Ascending aorta (tissue), 2 donors: ENCODE measurements at places on chromosomes 1 and 21.
A peak's percentile ranks its signal among the peaks of the same experiment; 100 is the strongest.

DNA sequence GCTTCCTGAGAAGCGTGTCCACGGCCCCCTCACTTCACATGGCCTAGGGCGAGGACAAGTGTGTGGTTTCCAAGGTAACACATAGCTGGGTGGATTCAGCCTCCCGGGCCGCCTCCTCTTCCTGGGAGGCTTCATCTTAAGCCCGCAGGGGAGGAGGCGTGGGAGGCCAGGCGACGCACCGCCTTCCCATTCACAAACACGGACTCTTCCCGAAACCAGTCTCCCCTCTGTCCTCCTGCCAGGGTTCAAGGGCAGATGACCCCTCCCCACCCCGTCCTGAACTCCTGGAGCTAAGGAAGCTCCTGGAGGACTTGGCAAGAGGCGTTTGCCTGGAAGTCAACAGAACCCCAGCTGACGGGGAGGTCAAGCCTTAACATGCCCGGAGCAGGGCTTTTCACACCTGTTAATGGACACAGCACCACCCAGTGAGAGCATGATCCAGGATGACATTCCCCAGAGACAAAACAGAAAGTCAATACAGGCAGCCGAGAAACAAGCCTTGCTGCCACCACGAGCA, 56.7 kb downstream of the KCNN3 start:
- H3K36me3 ChIP-seq = no peaks in the 10 kb centered on the region
- no peak for DNase-seq
- H3K27ac ChIP-seq = no peak overlapping the region
- no peaks in the 10 kb centered on the region for H3K4me1 ChIP-seq

GRCh38 chr1:193733674-193734073, 547.3 kb upstream of the B3GALT2 start:
- H3K4me1 ChIP-seq = no peaks in the 10 kb centered on the region
- H3K4me3 ChIP-seq = no peak overlapping the region
- H3K27me3 ChIP-seq = no peaks in the 10 kb centered on the region
- H3K36me3 ChIP-seq = no peaks in the 10 kb centered on the region
- DNase-seq = no peak
- H3K27ac ChIP-seq = no peak overlapping the region

DNA sequence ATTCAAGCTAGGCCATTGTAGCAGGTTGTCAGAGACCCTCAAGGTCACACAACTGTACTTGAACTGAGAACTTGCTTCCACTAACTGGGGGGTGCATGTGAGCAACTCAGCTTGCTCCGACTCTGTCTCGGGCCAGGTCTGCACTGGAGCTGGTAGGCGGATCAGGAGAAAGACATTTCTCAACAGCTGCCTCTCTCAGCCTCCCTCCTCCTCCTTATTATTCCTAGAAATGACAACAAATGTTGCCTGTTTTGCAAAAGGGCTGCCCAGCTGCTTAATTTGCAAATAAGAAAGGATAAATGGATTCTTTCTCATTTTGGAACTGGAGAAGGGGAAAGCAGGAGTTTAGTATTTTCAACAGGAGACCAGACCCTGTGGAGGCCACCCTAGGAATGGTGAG, 140.5 kb downstream of the RHOU start:
- H3K4me3 ChIP-seq = no peak overlapping the region
- no peaks in the 10 kb centered on the region for H3K4me1 ChIP-seq
- H3K27me3 ChIP-seq = no peaks in the 10 kb centered on the region
- H3K36me3 ChIP-seq = no peaks in the 10 kb centered on the region
- no peak overlapping the region for H3K27ac ChIP-seq

GRCh38 chr21:46215436-46216131, 13.0 kb downstream of the LSS start:
- no peak overlapping the region for H3K27ac ChIP-seq
- no peaks in the 10 kb centered on the region for H3K4me1 ChIP-seq
- peak; percentile 58 for DNase-seq
- H3K27me3 ChIP-seq = no peaks in the 10 kb centered on the region

GRCh38 chr1:164971921-164972415, 384.5 kb downstream of the LMX1A start:
- no peaks in the 10 kb centered on the region for H3K27me3 ChIP-seq
- H3K27ac ChIP-seq = no peak overlapping the region
- H3K36me3 ChIP-seq = no peaks in the 10 kb centered on the region
- H3K4me1 ChIP-seq = no peaks in the 10 kb centered on the region
- DNase-seq = no peak
- H3K4me3 ChIP-seq = no peak overlapping the region

- no peak for DNase-seq
- H3K27ac ChIP-seq = no peak overlapping the region
- no peak overlapping the region for H3K4me3 ChIP-seq
- no peaks in the 10 kb centered on the region for H3K27me3 ChIP-seq
- H3K36me3 ChIP-seq = no peaks in the 10 kb centered on the region
- H3K4me1 ChIP-seq = no peaks in the 10 kb centered on the region
Measured at GRCh38 chr1:212641956-212642355, 33.4 kb downstream of the ATF3 start.

DNA sequence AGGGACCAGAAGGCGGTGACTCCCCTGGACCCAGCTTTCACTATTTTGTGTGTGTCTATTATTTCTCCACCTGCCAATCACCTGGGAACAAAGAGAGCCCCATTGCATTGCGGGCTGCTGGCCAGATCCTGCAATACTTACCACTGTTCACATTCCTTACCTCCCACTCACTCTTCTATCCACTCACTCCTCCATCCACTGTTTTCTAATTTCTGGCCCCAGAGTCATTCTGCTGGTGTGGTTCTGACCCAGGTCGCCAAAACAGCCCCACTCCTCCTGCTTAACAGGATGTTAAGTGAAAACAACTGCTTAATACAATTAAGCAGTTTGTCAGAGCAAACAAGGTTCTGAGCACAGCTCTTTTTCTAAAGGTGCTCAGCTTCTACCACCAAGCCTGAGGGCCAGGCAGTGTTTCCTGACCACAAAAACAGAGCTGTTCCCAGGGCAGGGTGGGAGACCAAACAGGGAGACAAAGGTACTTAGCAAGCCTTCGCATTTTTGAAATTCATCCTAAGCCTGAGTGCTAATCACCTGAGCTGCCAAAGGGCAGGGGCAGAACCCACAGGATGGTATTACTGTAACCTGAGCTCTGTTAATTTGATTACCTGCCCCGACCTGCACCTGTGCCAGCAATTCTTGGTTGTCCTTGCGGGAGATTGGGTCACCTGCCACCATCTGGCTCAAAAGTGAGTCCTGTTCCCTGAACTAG, 38.5 kb upstream of the EFCAB14 start:
- no peaks in the 10 kb centered on the region for H3K36me3 ChIP-seq
- no peak overlapping the region for H3K4me3 ChIP-seq
- no peaks in the 10 kb centered on the region for H3K27me3 ChIP-seq
- no peak overlapping the region for H3K27ac ChIP-seq

DNA sequence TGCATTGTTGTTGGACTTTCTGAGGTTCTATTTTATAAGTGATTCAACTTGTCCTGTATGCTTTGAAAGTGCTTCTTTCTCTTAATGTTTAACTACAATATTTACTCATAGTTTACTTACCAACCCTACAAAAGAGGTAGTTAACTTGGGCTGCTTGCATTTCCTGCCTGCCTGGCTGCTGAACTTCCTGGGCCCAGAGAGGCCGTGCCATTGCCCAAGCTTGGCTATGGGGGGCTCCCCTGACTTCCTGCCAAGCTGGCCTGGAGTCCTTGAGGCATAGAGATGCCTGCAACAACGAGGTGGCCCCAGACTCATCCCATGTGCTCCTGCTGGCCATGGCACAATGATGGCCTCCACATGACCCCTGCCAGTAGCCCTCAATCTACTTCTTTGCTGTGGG, 361.6 kb upstream of the PLD5 start:
- no peaks in the 10 kb centered on the region for H3K4me1 ChIP-seq
- H3K27me3 ChIP-seq = no peaks in the 10 kb centered on the region
- DNase-seq = no peak
- no peaks in the 10 kb centered on the region for H3K36me3 ChIP-seq
- H3K27ac ChIP-seq = no peak overlapping the region
- H3K4me3 ChIP-seq = no peak overlapping the region

GRCh38 chr1:94805912-94806311, 14.2 kb upstream of the SLC44A3 start:
- H3K27me3 ChIP-seq = no peaks in the 10 kb centered on the region
- no peak overlapping the region for H3K4me3 ChIP-seq
- no peaks in the 10 kb centered on the region for H3K36me3 ChIP-seq
- H3K4me1 ChIP-seq = peaks cover 12% of the 10 kb centered on the region
- DNase-seq = no peak

- no peaks in the 10 kb centered on the region for H3K27me3 ChIP-seq
- H3K4me3 ChIP-seq = no peak overlapping the region
- DNase-seq = no peak
- H3K4me1 ChIP-seq = peaks cover 4% of the 10 kb centered on the region
Measured at GRCh38 chr1:31183927-31184554, 55.6 kb downstream of the NKAIN1 start.

DNA sequence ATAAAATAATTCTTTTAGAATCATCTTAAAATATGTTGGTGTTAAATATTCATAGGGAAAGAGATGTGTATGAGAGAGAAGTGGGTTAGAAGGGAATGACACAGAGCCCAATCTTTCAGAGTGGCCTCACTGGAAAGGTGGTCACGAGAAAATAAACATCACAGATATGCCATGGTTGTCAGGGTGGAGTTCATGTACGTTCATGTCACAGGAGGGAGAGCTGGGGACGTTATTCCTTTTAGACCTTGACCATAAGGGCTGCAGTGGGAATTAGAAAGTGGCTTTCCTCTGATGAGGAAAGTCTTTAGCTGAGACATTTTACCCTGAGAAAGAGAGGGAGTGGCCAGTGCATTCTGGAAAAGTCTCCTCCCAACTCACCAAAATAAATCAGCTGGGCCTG, 90.6 kb upstream of the TNR start:
- H3K27ac ChIP-seq = no peak overlapping the region
- DNase-seq = no peak
- no peaks in the 10 kb centered on the region for H3K36me3 ChIP-seq
- H3K4me3 ChIP-seq = no peak overlapping the region
- no peaks in the 10 kb centered on the region for H3K4me1 ChIP-seq
- H3K27me3 ChIP-seq = no peaks in the 10 kb centered on the region

DNA sequence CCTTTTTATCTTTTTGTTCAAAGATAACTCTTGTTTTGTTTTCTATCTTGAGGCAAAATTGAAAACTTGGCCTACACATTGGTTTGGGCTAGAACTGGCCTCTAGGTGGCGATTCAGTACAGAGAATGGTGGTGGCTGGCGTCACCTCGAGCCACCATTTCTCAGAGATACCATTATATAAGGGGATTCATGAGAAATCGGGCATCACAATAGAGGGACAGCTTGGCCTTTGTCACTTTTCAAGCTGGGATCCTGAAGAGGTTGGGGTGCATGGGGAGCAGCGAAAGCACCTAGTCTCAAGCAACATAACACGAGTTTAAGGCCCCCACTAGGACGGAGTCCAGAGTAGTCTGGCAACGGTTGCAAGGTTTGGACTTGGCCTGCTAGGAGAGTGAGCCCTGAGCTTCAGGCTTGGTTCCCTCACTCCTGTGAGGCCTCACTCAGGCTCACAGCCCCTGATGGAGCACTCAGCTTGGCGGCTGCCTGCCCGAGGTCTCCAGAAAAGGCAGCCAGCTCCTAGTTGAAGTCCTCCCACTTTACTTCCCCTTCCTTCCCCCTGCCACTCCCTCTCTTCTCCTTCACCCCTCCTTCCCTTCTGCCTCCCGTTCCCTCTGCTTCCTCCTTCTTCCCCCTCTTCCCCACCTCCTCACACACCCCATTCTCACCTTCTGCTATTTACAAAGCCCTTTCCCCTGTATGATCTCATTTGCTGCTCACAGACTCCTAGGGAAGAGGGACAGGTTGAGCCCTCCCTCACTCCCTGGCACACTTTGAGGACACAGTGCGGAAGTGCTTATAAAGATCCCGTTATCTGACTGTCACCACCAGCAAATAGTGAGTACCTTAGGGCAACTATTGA, 67.8 kb downstream of the LRIG2 start:
- no peak overlapping the region for H3K27ac ChIP-seq
- no peak overlapping the region for H3K4me3 ChIP-seq
- H3K4me1 ChIP-seq = peaks cover 2% of the 10 kb centered on the region
- no peaks in the 10 kb centered on the region for H3K36me3 ChIP-seq
- no peak for DNase-seq

GRCh38 chr1:119329541-119330461, 38.8 kb upstream of the HAO2 start:
- no peaks in the 10 kb centered on the region for H3K36me3 ChIP-seq
- no peak overlapping the region for H3K27ac ChIP-seq
- no peak overlapping the region for H3K4me3 ChIP-seq
- peaks cover 4% of the 10 kb centered on the region for H3K4me1 ChIP-seq
- no peak for DNase-seq

DNA sequence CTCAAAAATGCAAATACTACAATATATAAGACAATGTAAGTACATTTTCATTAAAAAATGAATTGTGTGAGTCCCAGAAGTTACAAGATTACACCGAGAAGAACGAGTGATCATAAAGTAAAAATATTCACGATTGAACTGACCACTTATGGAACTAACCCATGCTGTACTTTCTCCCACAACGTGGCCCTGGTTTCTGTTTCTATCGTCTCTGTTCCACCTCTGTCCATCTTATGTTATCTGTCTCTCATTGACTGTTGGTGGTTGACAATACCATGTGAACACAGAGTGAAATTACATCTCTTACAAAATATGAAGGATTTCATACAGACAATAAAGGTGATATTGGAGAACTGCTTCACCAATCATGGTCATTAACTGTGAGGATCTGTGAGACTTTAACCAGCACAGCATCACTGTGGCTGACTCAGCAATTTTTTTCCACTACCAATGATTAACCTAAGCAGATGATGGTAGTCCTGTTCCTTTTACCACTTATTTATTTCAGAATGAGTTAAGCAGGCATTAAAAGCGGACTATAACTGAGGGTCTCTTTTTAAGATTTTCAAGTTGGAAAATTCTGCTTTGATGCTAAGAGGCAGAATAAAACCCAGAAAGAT, 165.1 kb downstream of the TGFB2 start:
- no peaks in the 10 kb centered on the region for H3K36me3 ChIP-seq
- no peaks in the 10 kb centered on the region for H3K27me3 ChIP-seq
- no peak overlapping the region for H3K4me3 ChIP-seq
- no peaks in the 10 kb centered on the region for H3K4me1 ChIP-seq
